Fibroblast of skin of right quadriceps (primary cell): ENCODE measurements at places on chromosomes 4 and X.

- DNase-seq = no peak
Measured at GRCh38 chrX:47208108-47208507, 10.4 kb upstream of the CDK16 start.

- peak; percentile 68 for DNase-seq
Measured at GRCh38 chr4:169314906-169315305, 44.1 kb upstream of the SH3RF1 start.

DNA sequence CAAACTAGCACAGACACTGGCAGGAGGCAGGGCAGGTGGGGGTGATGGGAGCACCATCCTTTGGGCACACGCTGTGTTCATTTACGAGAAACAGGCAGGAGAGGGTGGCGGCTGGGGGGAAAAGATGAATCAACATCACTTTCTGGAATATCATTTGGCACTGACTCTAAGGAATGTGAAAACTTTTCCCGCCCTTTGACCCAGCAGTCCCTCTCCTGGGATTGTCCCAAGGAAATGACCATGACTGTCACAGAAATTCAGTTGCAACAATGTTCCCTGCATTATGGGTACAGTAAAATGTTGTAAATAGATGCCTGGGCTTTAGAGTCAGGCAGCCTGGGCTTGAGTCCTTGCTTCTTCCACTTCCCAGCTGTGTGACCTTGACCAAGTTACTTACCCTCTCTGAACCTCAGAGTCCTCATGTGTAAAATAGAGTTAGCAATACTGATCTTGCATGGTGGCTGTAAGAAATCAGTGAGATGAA lies 58.6 kb downstream of the ABLIM2 start:
- no peak for DNase-seq

- no peak for DNase-seq
Measured at GRCh38 chrX:136143711-136144110, 3.6 kb upstream of the FHL1 start.

- DNase-seq = peak; percentile 5
Measured at GRCh38 chr4:67928546-67928945, 34.7 kb downstream of the TMPRSS11A start.

DNA sequence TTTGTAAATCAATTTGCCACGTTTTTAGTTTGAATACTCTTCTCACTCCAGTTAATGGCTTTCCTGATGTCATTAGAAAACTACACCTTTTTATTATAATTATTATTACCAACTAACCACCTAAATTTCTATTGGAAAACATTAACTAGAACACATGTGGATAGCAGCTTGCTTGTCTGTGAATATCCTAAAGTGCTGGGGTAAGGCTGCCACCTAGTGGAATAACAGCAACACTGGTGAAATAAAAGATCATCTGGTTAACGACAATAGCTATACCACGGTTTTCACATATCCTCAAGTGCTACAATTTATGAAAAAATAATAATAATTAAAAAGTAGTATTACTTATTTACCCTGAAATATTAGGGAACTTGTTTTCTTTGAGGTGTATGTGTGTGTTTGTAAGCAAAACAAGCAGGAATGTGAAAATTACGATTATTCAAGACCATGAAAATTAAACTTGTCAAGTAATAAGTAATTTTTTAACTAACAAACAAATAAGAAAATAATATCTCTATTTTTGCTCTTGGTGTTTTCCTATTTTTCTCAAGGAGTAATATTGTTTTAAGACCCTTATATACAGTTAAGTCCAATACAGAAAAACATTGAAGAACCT lies 130.1 kb upstream of the TECRL start:
- peak; percentile 42 for DNase-seq

GRCh38 chr4:33989820-33990443 lies 2254.4 kb downstream of the ARAP2 start:
- DNase-seq = peak; percentile 4

DNA sequence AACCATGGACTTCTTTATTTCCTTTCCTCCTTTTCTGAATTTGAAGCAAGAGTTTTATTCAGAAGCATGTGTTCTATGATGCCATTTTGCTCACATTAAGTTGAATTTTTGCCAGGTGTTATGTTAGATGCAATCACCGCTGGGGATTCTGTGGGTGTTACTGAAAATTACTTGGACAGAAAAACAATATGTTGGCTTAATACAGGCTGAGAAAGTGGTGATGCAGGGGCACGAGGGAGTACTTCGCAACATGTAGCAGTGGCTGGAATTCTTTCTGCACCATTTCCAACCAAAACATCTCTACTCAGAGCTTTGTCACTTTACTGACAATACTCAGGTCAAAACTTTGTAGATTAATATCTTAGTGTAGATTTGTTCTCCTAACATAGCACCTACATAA lies 109.2 kb upstream of the PCDH18 start:
- DNase-seq = peak; percentile 48

- DNase-seq = peak; percentile 47
Measured at GRCh38 chr4:37452952-37453280, 208.4 kb downstream of the NWD2 start.
